ENCODE measurements at places on chromosomes 7 and 10. TPM values are rescaled to one million over a fixed set of nuclear protein-coding genes. Genes with fewer than 3 reads are reported as not detected.

CALHM1 gene
- total RNA-seq: not detected

VWA2 gene
- not detected for total RNA-seq

DNA sequence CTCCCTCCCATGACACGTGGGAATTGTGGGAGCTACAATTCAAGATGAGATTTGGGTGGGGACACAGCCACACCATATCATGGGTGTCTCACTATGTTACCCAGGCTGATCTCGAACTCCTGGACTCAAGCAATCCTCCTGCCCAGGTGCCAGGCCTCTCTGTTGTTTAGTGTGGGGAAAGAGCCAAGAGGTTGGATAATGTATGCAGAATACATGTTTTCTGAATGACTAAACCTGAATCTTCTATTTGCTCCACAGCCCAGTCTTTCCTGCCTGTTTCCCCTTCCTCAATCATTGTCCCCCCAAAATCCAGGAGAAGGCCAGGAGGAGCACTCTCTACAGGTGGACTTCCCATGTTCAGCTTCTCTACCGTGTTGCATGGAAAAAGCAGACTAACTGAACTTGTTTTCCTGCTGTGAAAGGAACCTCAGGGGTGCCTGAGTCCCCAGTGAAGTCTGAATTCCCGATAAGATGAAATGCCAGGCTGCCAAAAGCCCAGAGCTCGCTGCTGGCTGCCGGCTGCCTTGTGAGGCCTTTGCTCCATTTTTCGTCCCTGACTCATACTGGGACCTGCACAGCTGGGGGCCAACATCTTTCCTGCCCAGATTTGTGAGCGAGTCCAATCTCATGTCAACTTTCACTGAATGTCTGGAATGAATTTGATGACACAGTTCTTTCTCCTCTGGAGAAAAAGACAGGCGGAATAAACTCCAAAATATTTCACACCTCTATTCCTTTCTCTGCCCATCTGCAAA is 588.0 kb downstream of the CALN1 start:
- no peak for DNase-seq

FOXI2 gene
- total RNA-seq: not detected

APBB1IP gene
- total RNA-seq: 35.4 TPM

PRSS2 gene
- not detected for total RNA-seq
